ENCODE measurements at places on chromosomes 3 and 15. TPM values are rescaled to one million over a fixed set of nuclear protein-coding genes. Genes with fewer than 3 reads are reported as not detected.

PROK2 gene
- total RNA-seq, result not detected

- no peak for DNase-seq
Observed at GRCh38 chr15:63071288-63071909, 28.9 kb downstream of the TPM1 start.

- no peak for DNase-seq
Observed at GRCh38 chr3:57059411-57059810, 1.1 kb upstream of the SPATA12 start.

DNA sequence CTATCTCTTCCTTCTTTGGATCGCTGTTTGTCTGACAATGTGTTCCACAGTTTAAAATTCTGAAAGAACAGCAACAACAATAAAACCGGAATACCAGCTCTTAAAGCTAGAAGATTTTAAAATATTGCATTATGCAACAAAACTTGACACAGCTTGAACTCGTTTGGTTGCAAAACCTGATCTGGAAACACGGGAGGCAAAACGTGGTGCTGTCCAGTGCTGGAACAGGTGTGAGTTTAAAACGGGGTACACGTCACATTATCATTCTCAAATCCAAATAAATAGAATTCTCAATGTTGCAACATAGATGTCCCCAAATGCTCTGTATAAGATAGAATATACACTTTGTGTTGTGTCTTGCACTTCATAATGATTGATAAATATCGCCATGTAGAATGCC, 110.9 kb upstream of the LYSMD4 start:
- DNase-seq, result no peak

DNA sequence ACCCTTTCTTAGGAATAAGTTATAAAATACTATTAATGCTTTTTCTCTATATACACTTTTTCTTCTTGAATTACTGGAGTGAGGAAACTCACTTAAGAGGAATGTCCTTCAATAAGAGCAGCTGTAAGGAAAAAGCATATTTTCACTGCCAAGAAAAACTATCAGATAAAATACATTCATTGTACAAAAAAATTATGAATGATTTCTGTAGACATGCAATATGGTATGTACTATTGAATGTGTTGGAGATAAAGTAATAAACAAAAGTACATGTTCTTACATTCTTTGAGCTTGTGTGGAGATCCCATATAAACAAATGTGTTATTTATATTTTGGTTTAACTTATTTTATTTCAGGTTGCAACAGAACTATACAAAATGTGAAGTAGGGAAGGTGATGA, 241.0 kb upstream of the ZNF717 start:
- no peak for DNase-seq

SLC6A1 gene
- 0.36 TPM for total RNA-seq

PKM gene
- total RNA-seq, result 466 TPM

MAPKAPK3 gene
- total RNA-seq, result 33.6 TPM

DNA sequence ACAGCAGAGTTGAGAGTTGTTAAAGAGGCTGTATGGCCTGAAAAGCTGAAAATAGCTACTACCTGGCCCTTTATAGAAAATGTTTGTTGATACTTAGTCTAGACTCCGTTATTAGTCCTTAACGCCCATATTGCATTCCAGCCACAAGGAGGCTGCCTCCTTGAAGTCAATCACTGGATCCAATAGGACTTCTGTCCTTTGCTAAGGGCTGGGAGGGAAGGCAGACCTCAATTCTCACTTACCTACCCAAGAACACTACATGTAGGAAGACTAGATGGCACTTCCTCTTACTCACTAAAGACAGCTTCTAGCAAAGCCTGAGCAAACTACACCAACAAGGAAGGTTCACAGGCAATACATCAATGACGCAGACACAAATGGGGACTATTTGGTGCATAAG, 139.5 kb upstream of the HACD2 start:
- no peak for DNase-seq

FETUB gene
- total RNA-seq, result not detected

- no peak for DNase-seq
Observed at GRCh38 chr3:134255404-134255803, 4.7 kb upstream of the RYK start.
